Gastroesophageal sphincter (tissue), 4 donors: ENCODE measurements at places on chromosomes 1 and 21.

- ATAC-seq, result no peak
Observed at GRCh38 chr21:45518742-45519141, 23.5 kb downstream of the SLC19A1 start.

- no peak for ATAC-seq
Observed at GRCh38 chr1:94384485-94385265, 33.5 kb upstream of the ABCD3 start.

GRCh38 chr1:219563568-219563967, 49.3 kb downstream of the ZC3H11B start:
- no peak for ATAC-seq

- ATAC-seq, result no peak
Observed at GRCh38 chr1:29501227-29501976, 265.1 kb downstream of the PTPRU start.

GRCh38 chr1:24941564-24941963, 11.5 kb upstream of the RUNX3 start:
- ATAC-seq, result no peak

DNA sequence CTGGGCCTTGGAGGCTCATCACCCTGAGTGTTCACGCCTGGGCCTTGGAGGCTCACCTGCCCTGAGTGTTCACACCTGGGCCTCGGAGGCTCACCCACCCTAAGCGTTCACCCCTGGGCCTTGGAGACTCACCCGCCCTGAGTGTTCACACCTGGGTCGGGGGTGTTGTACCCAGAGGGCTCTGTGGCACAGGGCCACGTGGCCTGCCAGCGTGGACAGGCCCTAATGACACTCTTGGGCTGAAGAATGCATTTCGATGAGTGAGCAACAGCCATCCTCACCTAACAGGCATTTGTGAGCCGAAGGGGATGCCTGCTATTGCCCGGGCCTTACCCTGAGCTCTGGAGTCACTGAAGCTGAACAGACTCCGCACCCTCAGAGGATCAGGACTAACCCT, 17.5 kb downstream of the SLC19A1 start:
- no peak for ATAC-seq

DNA sequence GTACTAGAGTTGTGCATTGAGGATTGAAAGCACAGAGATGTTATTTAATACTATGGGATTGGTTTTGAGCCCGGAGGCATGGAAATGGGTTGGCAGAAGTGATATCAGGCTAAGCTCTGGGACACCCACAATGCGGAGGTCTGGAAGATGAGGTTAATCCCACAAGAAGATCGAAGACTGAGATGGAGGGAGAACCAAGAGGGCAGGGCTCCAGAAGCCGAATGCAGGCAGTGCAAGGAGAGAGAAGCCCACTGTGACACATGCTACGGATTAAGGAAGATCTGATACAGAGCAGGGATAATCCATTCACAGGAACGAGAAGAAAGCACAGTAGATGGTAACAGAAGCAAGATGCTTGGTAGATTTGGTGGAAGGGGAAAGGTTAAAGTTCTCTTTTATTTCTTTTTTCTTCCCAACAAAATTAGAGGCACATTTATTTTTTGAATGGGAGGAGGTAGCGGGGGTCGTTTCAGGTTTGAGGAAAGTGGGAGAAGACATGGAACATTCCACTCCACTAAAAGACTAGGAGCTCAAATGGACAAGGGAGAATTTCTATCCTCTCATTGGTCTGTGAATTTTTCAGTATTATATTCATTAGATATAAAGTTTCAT, 113.2 kb downstream of the NCAM2 start:
- ATAC-seq, result no peak

- ATAC-seq, result no peak
Observed at GRCh38 chr1:148363439-148363810, 119.7 kb downstream of the PPIAL4G start.

DNA sequence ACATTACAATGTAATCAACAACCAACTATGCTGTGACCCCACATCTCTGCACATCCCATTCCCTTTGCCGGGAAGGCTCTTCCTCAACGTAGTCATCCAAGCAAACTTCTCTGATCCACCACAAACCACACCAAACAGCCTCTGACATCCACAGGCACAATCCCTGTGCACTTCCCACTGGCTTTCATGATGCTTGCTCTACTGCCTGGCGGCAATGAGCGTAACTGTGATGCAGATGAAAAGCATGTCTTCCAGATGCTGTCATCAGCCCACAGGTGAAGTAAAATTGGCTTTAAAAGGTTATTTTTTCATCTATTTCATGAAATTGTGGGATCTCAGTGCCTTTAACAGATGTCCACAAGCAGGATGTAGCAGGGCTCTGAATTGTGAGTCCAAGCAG, 635.2 kb downstream of the SMYD3 start:
- no peak for ATAC-seq

DNA sequence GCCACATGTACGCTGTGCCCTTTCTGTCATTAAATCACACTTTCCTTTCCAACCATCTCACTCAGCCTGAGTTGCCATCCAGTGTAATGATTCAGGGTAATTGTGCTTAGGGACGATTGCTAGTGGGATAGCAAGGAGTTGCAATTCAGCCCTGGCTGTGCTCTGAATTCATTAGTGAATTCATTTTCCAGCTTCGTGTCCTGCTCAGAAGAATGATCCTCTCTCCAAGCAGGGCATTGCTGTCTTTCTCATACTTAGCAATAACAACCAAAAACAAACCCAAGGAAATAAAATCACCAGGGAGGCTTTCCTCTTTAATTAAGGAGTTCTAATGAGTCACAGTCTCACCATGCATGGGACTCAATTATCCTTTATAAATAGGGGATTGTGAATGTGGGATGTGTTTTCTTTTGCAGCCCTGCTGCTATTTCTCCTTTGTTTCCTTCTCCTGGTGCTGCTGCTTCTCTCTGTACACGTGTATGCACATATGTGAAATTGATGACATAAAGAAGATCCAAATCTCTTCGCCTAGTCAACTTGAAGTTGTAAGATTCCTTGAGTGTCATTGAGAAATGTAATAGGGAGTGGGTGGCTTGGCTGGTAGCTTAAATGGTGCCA, 167.0 kb downstream of the TSEN15 start:
- ATAC-seq, result no peak
